ENCODE measurements at places on chromosomes 6 and 20. TPM values are rescaled to one million over a fixed set of nuclear protein-coding genes. Genes with fewer than 3 reads are reported as not detected.

DNA sequence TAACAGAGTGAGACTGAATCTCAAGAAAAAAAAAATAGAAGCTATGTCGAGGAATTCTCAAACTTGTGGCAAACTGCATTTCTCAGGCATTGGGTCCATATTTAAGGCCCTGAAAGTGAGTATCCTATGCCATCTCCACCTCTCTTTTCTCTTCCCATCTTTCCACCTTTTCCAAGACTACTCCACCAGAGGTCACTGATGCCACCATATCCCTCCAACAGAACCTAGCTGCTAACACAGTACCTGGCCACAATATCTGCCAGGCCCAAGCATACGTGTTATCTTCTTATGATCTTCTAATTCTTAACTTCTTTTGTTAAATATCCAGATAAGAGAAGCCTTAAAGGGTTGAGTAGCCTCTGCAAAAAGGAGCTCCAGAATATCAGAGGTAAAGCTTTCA lies 8.2 kb upstream of the ADGRF4 start:
- no peak for DNase-seq

DNA sequence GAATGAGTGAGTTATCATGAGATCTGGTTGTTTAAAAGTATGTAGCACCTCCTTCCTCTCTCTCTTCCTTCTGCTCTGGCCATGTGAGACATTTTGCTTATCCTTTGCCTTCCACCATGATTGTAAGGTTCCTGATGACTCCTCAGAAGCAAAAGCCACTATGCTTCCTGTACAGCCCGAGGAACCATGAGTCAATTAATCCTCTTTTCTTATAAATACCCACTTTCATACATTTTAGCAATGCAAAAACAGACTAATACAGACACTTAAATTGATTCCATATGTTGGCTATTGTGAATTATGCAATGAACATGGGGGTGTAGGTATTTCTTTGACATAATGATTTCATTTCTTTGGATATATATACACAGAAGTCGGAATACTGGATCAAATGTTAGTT lies 792.8 kb upstream of the EYS start:
- no peak for DNase-seq

- DNase-seq: no peak
These were observed 12.2 kb upstream of the KCNK15 start for GRCh38 chr20:44733341-44734069.

GRCh38 chr6:25181350-25181724 lies 97.8 kb upstream of the CARMIL1 start:
- no peak for DNase-seq

- DNase-seq: peak; percentile 83
These were observed 8.4 kb upstream of the MAPK13 start for GRCh38 chr6:36121787-36122494.

DNA sequence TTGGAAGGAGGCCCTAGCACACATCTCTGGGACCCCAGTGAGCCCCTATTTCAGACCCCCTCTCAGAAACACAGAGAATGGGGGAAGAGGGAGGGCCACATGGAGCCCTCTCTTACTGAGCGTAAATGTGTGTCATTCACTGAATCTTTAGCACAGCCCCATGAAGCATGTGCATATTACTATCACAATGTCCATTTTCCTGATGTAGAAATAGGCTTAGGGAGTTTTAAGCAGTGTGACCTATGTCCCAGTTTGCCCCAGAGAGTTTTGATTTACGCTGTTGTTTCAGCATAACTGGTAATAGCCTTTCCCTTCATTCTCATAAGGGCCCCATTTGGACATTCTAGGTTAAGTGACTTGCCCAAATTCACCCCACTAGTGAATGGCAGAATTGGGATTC lies 25.0 kb upstream of the TCP11 start:
- no peak for DNase-seq

DNA sequence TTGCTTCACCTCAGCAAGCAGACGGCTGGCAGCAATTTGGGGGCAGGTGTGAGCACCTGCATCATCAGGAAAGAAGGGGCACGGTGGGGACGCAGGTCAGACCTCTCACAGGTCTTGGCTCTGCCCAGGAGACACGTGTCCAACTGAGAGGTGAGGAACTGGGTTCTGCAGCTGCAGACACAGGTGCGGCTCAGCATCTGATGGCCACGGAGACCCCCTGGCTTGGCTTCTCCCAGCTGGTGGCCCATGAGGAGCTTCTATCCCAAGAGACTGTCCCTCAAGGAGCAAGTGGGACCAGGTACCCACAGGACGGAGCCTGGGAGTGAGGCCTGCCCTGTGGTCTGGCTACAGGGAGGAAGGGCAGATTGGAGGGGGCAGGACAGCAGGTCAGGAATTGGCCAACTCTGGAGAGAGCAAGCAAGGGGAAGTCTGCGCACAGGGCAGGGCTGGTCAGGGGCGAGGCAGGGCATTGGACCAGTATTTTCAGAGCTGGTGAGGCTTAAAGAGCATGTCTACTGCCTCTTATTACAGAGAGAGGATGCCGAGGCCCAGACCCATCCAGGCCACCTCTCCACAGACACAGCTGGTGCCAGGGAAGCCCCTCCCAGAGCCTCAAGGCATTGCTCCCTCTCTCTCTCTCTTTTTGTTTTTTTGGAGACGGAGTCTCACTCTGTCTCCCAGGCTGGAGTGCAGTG lies 4.2 kb downstream of the STMN3 start:
- DNase-seq: no peak

- no peak for DNase-seq
These were observed 16.4 kb upstream of the UQCC2 start for GRCh38 chr6:33727932-33728331.

GRCh38 chr6:48423640-48424365 lies 312.8 kb upstream of the PTCHD4 start:
- no peak for DNase-seq

DNA sequence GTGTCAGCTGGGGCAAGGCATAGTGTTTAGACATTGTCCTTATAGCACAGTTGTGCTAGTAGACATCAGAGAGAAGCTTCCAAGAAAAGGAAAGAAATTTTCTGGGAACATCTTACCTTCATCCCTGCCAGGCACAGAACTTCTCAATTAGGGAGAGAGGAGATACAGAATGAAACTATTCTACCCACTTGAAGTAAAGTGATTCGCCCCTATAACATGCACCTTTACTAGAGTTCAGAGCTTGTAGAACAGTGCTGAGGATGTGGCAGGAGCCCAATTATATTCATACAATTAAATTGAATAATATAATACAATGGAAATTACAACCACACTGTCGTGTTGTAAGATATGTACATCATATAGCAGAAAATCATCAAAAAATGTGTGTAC lies 1063.9 kb upstream of the CITED2 start:
- no peak for DNase-seq

DNA sequence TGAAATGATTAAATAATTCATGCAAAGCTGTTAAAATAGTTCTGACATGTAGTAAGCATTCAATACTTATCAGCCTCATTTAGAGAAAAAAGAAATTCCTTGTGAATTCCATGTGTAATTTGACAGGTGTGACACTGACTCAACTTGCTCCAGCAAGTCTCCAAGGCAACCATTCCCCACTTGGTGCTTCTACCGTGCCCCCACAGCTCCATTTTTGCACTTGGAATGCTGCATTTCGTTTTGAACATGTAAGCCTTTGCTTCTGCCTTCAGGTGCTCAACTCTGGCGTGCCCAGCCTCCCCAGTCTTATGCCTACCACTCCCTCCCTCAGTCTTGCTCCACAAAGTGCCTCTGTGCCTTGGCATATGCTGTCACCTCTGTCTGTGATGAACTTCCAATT lies 760.6 kb upstream of the CHD6 start:
- no peak for DNase-seq

- DNase-seq: no peak
These were observed 202.3 kb downstream of the OGFRL1 start for GRCh38 chr6:71490876-71491275.

DNA sequence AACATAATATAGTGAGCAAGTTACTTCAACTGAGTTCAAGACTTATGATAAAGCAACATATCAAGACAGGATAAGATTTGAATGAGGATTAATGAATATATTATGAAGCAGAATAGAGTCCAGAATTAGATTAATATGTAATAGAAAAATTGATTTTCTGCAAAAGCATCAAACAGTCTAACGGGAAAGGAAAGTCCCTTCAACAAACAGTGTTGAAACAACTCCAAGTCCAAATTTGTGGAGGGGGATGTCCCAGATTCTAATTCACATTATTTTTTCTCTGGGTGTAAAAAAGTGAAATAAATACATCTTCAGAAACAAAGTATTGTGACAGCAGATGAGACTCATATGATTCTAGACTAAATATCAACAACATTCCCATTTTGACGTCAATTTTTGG lies 289.7 kb downstream of the C6orf118 start:
- DNase-seq: no peak

GRCh38 chr6:73636048-73636447 lies 17.7 kb downstream of the SLC17A5 start:
- DNase-seq: no peak

GRCh38 chr6:25883536-25883935 lies 9.5 kb upstream of the SLC17A3 start:
- no peak for DNase-seq

- DNase-seq: peak; percentile 28
These were observed 200.1 kb downstream of the BMP7 start for GRCh38 chr20:57066126-57066900.

GRCh38 chr6:16665992-16666391 lies 95.3 kb downstream of the ATXN1 start:
- no peak for DNase-seq

DNA sequence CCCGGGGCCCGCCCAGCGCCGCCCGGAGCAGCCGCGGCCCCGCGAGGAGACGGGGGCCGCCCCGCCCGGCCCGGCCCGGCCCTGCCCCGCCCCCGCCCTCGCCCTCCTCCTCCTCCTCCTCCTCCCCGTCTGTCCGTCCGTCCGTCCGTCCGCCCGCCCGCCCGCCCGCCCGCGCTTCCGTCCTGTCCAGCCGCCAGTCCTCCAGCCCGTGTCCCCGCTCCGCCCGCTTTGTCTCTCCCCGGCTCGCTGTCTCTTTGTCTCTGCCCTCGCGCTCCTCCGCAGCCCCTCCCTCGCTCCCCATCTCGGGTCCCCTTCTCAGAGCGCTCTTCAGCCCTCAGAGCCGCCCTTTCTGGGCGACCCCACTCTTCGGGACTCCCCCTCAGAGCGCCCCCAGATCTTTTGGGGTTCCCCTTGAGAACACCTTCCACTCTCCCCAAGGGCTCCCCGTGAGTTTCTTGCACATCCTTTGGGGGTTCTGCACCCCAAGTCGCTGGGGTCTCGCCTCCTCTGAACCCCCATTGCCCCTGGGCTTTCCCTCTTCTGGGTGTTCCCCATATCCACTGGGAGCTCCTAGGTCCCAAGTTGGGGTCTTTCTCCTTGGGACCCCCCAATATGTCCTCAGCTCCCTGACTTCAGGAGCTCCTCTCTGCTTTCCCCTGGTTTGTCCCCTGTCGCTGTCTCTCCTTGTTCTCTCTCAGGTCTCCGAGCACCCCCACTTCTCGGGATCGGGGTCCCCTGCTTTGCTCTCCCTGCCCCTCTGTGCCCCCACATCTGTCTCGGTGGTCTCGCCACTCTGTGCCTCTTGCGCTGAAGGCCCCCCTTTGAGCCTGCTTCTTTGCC lies 79.5 kb upstream of the MYL9 start:
- DNase-seq: no peak

The PACRG gene
- not detected for total RNA-seq

The ATF6B gene
- 46.6 TPM for total RNA-seq

The SPATS1 gene
- total RNA-seq: not detected

The SAPCD1 gene
- total RNA-seq: 2.0 TPM

The THBD gene
- total RNA-seq: 49.6 TPM

The EFCAB8 gene
- 0.39 TPM for total RNA-seq

The TNXB gene
- total RNA-seq: 187 TPM

The GPLD1 gene
- total RNA-seq: 11.0 TPM

The MOXD1 gene
- 2.2 TPM for total RNA-seq

The PSMB9 gene
- 28.9 TPM for total RNA-seq

The LGSN gene
- not detected for total RNA-seq

The GJA10 gene
- total RNA-seq: not detected

Data from mesenteric fat pad (tissue), 1 donor.